ENCODE measurements at places on chromosomes 7 and 10.
A peak's percentile ranks its signal among the peaks of the same experiment; 100 is the strongest.

GRCh38 chr10:124686707-124687376 lies 57.3 kb downstream of the FAM53B start:
- peak; percentile 61 for DNase-seq

- no peak for DNase-seq
These were observed 29.2 kb downstream of the FAM3C start for GRCh38 chr7:121366852-121367431.

GRCh38 chr7:74483402-74484336 lies 30.0 kb downstream of the GTF2IRD1 start:
- DNase-seq = no peak

DNA sequence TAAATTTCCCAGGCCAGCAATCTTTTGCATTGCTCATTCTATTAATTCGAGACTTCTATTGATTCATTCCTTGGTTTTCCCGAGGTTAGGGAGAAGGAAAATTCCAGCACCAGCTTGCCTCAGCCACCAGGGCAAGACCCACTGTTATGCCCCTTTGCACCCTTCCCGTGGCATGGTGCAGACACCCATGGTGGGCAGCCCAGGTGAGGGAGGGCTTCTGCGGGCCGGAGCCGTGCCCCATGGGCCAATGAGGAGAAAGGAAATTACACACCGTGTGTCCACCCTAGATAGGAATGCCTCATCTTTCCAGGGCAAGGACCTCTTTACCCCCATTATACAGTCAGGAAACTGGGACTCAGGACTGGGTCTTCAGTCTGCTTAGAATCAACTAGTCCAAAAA lies 4.5 kb upstream of the GRID1 start:
- DNase-seq = no peak

- no peak for DNase-seq
These were observed 185.1 kb downstream of the ATRNL1 start for GRCh38 chr10:115278294-115278693.

GRCh38 chr10:118958984-118959925 lies 70.3 kb upstream of the NANOS1 start:
- DNase-seq = peak; percentile 79
